ENCODE measurements at places on chromosomes 5 and 9.

DNA sequence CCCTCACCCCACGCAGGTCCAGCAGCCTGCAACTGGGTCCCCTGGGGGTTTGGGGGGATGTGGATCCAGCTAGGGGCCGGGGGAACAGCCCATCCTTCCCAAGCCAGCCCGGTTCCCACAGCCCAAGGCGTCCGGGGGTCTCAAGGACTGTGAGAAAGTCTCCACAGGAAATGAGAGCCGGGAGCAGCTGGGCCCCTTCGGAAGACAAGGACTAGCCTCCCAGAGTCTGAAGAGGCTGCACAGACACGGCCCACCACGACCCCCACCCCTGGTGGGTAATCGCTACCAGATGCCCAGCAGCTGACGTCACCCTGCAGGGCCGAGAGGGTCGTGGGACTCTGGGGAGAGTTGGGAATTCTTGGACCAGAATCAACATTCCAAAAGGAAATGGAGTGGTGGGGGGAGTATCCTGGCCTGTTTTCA, 10.5 kb downstream of the SH2D3C start:
- no peak for DNase-seq

GRCh38 chr9:13770956-13771355, 491.5 kb upstream of the MPDZ start:
- DNase-seq, result no peak

DNA sequence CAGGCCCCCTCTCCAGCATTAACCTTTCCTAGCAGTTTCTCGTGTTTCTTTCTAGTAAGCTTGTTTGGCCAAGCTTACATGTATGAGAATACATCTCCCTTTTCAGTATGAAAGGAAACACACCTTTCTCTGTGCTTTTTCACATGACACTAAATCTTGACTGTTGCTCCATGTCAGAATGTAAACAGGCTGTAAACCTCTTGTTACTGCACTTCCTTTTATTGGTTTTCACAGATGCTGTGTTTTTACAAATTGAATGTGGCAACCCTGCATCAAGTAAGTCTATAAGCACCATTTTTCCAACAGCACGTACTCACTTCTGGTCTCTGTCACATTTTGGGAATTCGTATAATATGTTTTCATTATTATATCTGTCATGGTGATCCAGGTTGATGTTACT, 2.2 kb upstream of the CANX start:
- no peak for DNase-seq

GRCh38 chr5:156913719-156914370, 49.2 kb downstream of the TIMD4 start:
- no peak for DNase-seq

DNA sequence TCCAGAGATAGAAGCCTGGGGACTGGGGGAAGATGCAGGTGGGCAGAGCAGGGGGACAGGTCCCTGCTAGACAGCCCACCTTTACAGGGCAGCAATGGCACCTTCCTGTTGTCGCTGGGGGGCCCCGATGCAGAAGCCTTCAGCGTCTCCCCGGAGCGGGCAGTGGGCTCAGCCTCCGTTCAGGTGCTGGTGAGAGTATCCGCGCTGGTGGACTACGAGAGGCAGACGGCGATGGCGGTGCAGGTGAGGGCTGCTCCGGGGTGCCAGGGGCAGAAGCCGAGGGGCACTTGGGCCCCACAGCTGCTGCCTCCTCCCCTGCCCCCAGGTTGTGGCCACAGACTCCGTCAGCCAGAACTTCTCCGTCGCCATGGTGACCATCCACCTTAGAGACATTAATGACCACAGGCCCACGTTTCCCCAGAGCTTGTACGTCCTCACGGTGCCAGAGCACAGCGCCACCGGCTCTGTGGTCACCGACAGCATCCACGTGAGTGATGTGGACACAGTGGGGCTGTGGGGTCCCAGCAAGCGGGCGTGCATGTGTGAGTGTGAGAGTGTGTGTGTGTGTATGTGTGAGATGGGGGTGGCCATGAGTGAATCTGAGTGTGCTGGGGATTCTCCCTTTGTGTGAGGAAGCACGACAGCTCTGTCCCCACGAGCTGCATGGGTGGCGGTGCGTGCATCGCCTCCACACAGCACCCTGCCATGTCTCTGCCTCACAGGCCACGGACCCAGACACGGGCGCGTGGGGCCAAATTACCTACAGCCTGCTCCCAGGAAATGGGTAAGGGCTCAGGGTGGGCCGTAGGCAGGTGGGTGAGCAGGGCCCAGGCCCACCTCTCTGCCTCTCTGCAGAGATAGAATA, 28.4 kb downstream of the CDHR2 start:
- no peak for DNase-seq

DNA sequence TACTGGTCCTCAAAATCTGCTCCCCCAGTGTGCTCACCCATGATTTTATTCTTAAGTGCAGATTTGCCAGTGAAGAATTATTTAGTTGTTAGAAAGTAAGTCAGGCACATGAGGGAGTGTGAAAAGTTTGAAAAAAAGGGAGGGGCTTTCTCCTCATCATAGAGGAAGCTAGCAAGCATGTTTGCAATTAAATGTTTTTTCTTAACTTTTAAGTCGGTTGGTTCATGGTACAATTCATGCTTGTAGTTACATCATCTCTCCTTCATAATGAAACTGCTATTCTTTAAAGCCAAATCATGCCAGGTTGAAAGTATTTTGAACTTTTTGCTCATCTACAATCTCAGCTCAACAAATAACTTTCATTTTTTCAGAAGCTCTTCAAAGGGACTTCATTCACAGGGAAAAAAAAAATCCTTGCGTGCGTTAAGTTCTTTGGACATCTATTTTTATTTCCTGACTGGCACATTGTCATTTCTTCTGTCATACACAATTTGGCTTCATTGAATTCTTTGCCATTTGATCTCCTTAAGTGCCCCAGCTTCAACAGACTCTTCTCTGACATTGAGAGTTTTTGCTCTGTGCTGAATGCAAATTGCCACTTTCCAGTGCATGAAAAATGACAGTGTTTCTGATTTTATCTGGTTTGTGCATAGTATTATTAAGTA, 456.9 kb downstream of the TMEM232 start:
- no peak for DNase-seq

DNA sequence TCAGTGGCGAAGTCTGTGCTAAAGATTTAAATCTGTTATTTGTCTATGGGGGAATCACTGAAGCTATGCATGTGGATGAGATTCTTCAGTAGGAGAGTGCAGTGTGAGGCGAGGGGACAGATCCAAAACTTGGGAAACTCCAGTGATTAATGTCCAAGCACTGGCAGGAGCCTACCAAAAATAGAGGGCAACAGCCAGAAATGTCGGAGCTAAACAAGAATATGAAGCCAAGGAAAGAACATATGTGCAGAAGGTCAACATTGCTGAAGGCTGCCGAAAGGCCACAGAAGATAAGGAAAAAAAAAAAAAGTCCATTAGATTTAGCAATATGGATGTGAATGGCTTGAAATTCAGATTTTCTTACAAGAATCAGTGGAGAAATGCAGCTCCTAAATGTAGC, 61.8 kb downstream of the C6 start:
- no peak for DNase-seq

DNA sequence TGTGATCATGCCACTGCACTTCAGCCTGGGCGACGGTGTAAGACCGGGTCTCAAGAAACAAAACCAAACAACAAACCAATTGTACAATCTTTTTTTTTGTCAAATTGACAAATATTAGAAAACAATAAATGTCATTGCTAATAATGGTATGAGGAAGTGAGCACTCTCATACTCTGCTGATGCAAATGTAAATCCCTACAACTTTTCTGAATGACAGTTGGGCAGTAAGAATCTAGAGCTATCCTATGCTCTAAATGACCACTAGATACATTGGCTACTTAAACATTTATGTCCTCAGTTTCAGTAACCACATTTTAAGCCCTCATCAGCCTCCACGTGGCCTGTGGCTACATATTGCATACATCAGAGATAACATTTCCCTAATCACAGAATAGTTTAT, 256.2 kb downstream of the FER start:
- DNase-seq, result no peak

GRCh38 chr5:173320259-173320658, 8.0 kb downstream of the STC2 start:
- DNase-seq, result no peak

GRCh38 chr9:137762414-137763061, 115.0 kb upstream of the CACNA1B start:
- DNase-seq, result no peak

DNA sequence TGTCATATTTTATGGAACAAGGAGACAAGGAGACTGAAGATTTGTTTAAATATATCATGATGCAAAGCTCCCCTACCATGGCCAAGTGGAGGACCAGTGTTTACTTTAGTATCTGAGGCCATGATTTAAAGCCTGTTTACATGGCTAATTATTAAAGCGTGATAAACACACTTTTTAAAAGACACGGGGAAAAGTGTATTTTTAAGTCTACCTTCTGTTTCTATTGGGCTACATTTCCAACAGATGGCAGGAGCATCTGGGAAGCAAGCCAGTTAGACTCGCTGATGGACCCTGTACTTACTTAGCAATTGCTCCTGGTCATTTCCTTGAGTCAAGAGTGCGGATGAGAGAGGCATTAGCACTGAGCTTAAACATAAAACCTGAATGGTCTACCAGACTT, 480.3 kb upstream of the SEMA6A start:
- DNase-seq, result no peak

GRCh38 chr5:80754900-80755299, 100.1 kb upstream of the DHFR start:
- no peak for DNase-seq

DNA sequence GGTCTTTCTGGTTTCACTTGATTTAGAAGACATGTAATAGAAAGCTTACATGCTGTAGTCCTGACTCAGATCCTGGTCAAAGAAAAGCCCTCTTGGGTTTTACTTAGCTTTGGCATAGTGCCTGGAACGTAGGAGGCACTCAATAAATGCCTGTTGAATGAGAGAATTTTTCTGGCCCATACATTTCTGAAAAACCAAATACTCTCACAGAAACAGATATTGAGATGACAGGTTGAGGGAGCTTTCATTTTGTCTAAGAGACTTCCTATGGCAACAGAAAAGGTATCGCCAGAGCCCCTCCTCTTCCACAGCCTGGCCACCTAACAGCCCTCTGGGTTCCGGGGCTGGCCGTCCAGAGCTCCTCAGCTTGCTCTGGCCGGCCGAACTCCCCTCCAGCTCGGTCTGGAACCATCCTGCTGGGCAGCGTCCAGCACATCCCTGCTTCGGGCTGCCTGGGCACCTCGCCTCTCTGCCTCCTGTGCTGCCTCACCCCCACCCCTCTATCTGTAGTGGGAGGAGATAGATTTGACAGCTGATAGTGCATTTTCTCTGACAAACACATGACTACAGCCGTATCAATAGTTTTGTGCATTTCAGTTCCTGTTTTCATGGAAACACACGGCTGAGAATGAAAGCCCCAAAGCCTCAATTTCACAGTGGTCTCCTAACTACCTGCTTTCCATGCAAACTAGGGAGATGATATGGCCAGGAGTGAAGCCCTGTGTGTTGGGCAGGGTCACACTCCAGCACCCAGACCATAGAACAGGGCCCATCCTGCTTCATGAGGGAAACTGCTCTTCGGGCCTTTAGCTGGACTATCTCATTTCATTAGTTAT, 1.1 kb downstream of the IL4 start:
- no peak for DNase-seq

GRCh38 chr5:56733580-56733979, 81.8 kb upstream of the MAP3K1 start:
- no peak for DNase-seq

DNA sequence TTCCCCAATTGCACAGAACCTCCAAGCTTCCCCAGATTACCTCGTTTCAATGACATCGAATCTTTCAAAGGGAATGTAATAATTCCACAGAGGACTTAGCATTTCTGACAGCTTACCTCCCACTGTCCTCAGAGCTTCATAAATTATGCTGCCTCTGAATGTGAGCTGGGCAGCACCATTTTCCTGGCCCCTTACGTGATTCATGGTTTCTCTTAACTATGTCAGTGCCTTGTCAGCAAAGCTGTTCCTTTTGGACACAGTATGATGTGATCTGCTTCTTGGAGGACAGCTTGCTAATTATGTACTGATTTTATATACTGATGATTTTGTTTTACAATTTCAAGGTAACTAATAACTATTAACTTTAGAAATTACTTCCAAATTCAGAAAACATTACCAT, 27.7 kb upstream of the SSBP2 start:
- DNase-seq, result no peak

DNA sequence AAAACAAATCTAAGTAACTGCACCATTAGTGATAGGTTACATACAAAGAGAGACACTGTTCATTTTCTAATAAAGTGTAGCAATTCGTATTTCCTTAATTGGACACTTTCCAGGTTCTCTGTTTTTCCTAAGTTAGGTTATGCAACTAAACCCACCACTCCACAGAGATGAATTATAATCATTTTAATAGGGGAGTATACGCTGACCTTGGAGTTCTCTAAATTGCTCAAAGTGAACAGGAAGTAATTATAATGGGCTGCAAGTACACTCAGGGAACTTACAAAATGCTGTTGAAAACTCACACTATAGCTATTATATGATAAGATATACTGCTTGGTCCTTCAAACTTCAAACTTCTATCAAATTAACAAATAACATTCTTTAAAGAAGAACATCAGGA, 18.2 kb upstream of the ADCY2 start:
- no peak for DNase-seq

DNA sequence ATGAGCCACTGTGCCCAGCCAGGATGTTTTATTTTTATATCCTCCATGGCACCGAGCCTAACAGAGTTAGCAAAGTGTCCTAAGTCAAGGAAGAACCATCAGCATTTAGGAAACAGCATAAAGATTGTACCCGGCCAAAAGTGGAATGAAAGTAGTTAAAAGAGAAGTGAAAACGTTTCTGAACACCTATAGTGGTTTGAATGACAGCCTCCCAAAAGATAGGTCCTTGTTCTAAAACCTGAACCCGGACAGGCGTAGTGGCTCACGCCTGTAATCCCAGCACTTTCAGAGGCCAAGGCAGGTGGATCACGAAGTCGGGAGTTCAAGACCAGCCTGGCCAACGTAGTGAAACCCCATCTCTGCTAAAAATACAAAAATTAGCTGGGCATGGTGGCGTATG, 37.4 kb downstream of the ZFAND5 start:
- no peak for DNase-seq

DNA sequence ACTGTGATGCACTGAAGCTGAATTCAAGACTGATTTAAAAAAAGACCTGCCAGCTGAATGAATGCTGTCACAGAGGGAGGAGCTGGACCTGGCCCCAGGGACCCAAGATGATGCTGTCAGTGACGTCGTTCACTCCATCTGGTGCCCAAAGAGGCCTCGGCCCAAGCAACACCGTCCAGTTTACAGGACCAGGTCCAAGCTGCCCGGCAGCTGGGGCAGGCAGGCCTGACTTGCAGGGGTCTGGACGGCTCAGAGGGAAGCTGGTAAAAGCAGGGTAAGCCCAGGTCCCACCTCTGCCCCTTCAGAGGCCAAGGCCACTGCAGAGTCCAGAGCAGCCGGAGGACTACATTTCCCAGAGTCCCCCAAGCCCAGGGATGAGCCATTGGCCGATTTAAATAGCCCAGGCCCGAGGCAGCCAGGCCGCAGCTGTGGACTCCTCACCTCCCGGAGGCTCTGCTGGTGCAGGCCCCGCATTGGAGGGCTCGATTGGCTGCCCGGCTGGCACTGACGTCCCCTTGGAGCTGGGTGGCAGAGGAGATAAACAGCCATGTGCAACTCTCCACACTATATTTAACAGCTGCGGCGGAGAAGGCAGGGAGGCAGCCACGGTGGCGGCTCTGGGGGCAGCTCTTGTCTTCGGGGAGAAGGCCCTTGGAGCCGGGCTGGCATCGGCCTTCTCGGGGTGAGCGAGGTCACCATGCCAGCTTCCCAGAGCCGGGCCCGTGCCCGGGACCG, at the start of gene PLPP7:
TSS of gene PLPP7 (plus strand) at position 423 of the 735 bp plus-strand sequence. CDS start at position 698, 275 bp downstream.
- DNase-seq, result no peak

- DNase-seq, result no peak
Observed at GRCh38 chr9:21919377-21920362, 74.5 kb downstream of the CDKN2A start.

GRCh38 chr5:157273131-157273556, 7.2 kb downstream of the CYFIP2 start:
- DNase-seq, result no peak

Data from stimulated activated CD4-positive, alpha-beta T cell treated with anti-CD3 and anti-CD28 coated beads, TNF-alpha, amount 100 ng/mL, for 1 hour (primary cell).